ENCODE measurements at places on chromosomes 11 and 22. TPM values are rescaled to one million over a fixed set of nuclear protein-coding genes. Genes with fewer than 3 reads are reported as not detected.

Gene P2RY2
- 38.0 TPM for total RNA-seq

Gene LMO2
- total RNA-seq, result 20.7 TPM

Gene SIK2
- total RNA-seq, result 20.7 TPM

Gene PKNOX2
- 20.4 TPM for total RNA-seq

Gene RIN1
- total RNA-seq, result 7.9 TPM

Gene MMP12
- total RNA-seq, result not detected

Gene NLRP10
- not detected for total RNA-seq

Gene IL17REL
- not detected for total RNA-seq

Gene SAA1
- total RNA-seq, result 25.7 TPM

Data from thyroid gland (tissue), 4 donors.